GM12864 (cell line): ENCODE measurements at places on chromosomes 11 and 22.
A peak's percentile ranks its signal among the peaks of the same experiment; 100 is the strongest.

DNA sequence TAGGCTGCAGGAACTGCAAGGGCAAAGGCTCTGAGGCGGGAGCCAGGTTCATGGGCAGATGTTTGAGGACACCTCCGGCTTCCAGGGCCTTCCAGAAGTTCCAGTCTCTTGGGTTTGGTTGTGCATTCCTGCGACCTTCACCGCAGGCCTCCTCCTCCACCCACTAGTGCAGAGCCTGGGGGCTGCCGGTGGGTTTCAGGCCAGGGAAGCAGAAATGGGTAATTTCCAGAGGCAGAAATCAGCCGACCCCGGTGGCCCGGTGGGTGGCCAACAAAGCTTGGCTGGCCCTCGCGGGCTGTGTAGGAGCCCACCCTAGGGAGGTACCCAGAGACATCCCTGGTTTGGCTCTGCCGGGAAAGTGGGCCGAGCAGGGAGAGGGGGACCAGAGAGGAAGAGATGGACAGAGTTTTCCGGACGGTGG is 417 bp upstream of the PHETA2 start:
- no peak for DNase-seq

DNA sequence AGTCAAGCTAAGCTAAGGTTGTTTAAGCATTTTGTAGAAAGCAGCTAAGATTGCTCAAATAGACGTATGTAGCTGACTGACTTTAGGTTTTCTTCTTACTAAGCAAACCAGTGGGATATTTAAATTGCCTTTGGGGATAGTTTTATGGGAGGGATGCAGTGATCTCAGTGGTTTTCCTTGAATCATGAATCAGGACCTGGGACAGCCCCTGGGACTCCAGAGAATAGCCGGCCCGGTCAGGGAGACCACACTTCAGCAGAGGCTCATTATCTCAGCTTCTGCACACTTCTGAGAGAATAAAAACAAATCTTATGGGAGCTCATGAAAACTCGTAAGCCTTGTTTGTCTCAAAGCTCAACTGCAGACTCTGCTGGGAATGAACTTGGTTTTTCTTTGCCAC is at the start of gene OR9I1:
OR9I1 (minus strand) TSS at position 62 of the 400 bp plus-strand sequence. CDS start 6,086 bp downstream, outside the sequence.
- no peak for DNase-seq

DNA sequence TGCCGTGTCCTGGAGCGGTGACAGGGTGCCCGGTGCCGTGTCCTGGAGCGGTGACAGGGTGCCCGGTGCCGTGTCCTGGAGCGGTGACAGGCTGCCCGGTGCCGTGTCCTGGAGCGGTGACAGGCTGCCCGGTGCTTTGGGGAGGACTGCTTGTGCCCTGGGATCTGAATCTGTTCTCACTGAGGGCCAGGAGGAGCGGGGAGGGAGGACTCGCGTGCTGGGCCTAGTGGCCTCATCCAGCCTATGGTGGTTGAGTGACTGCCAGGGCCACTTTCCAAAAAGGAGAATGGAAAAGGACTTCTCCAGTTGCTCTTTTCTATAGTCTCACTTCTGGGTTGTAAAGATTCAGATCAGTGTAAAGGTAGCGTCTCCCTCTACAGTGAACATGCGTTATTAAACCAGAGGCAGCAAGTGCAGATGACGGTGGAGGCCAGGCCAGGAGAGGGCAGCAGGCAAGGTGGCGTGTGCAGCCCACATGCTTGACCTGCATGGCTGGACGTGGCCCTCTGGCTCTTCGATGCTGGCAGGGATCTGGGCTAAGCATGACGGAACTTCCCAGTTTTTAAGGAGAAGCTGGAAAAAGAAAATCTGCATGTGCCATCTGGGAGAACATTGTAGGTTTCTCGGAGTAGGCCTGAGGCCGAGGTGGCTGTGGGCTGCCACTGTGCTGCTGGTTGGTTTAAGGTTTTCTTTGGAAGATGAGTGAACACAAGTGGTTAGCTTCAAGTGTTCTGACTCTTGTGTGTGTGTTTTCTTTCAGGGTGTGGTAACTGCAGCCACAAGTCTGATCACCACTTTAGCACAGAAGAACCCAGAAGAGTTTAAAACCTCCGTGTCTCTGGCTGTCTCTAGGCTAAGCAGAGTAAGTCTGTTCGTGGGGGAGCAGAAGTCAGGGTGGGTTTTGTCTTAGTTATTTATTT is 55.0 kb downstream of the AP2A2 start:
- no peak for DNase-seq

DNA sequence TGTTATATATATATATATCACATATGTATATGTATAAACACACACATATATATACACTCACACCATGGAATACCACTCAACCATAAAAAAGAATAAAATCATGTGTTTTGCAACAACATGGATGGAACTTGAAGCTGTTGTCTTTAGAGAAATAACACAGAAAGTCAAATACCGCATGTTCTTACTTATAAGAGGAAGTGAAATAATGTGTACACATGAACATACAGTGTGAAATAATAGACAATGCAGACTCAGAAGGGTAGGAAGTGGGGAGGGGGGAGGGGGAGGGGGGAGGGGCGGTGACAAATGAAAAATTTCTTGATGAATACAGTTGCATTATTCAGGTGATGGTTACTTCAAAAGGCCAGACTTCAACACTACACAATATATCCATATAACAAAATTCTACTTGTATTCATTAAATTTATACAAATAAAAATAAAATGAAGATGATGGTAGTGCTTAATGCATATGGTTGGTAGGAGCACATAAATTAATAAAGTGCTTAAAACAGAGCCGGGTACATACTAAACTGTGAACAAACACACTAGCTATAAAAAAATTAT is 5.8 kb upstream of the OR5B2 start:
- DNase-seq, result no peak

DNA sequence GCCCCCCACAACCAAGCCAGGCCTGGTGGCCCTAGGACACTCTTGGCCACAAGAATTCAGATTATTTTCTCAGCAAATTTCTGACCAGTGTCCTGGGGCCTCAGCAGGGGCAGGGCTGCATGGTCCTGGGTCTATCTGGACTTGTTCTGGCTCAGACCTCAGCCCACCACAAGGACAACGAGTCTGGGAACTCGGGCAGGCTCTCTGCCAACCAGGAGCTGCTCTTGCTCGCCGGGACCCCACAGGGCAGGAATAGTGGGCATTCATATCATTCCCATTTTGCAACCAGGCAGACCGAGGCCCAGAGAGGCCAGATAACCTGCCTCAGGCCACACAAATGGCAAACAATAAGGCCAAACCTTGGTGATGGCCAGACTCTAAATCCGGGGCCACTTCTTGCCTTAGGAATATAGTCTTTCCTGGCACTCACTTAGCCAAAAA is 75.4 kb upstream of the WNT7B start:
- DNase-seq, result no peak

DNA sequence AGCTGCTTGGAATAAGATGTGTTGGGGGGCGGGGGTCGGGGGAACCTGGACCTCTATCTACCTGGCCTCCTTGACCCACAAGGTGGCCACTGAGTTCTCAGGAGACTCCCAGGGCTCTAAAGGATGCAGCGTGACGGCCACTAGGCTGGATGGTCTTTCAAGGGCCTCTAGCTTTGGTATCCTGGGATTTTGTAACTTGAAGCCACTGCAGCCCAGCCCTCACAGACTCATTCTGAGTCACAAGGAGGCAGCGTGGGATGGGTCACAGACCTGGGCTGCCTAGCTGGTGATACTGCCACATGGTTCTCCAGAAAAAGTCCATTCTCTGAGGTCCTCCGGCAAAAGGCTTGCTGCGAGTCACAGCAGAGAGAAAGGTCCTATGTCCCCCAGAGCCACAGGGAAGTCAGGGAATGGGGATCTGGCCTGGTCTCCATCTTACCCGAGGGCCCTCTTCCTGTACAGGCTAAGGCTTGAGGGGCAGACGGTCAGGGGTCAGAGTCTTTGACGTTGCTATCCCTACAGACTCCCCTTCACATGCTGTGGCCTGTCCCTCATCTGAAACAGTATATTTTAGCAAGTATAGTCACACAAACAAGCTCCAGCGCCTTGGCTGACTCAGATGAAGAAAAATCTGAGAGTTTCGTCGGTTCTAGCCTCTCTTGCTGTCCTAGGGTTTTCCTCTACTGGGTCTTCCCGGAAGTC is 52.4 kb downstream of the KCNC1 start:
- DNase-seq, result no peak

GRCh38 chr11:36779791-36780190 is 181.8 kb upstream of the RAG2 start:
- DNase-seq, result no peak

GRCh38 chr11:29629286-29629685 is 387.5 kb downstream of the KCNA4 start:
- DNase-seq, result no peak

GRCh38 chr22:38271927-38272372 is 860 bp downstream of the TMEM184B start:
- DNase-seq, result no peak

DNA sequence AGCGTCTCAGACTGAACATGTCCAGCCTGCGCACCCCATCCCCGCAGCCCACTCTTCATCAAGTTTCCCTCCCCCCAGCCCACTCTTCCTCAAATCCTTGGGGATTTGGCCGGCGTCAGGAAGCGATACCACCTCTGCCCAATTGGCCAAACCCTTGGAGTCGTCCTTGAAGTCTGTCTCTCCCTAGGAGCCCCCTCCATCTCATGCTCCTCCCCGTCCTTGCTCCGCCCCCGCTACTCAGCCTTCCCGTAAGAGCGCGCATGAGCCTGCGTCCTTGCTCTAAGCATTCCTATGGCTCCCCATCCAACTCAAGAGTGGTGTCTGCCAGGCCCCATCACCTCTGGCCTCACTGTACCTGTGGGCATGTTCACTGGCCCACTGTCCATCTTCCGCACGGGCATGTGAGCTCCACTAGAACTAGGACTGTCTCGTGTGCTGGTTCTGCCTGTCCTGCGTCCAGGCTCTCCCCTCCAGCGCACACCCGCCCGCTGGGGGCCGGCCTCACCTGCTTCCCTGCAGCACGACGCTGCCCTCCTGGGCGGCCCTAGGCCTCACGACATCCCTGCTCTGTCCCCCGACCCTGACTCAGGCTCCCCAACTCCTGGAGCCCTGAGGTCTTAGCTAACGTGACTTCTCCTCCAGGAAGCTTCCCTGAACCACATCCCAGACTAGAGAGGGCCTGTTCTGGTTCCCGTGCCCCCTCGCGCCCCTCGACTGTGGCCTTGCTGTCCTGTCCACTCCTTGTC is 30.5 kb upstream of the TTLL12 start:
- no peak for DNase-seq

DNA sequence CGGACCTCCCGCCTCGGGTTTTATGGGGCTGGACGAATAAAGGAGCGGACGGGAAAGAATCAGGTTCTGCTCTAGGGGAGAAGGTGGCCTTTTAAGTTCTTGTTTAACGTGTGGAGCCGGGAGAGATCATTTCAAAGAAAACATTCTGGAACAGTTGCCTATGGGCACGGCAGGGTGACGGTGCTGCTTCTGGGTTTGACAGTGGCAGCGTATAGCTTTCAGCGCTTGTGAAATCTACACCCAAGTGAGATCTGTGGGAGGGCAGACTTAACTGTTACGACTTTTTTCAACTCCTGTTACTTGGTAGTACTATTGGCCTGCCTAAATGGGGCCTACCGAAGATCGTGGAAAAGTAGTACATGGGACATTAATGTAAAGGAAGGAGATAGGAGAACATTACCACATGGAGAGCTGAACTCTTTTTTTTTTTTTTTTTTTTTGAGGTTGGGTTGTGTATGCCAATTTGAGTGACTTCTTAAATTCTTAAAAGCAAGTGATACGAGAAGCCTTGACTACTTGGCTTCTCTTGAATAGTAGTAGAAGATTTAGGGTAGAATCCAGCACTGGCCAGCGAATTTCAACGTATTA is 743 bp downstream of the USP47 start:
- peak; percentile 67 for DNase-seq

GRCh38 chr11:115361025-115361424 is 143.2 kb downstream of the CADM1 start:
- no peak for DNase-seq

DNA sequence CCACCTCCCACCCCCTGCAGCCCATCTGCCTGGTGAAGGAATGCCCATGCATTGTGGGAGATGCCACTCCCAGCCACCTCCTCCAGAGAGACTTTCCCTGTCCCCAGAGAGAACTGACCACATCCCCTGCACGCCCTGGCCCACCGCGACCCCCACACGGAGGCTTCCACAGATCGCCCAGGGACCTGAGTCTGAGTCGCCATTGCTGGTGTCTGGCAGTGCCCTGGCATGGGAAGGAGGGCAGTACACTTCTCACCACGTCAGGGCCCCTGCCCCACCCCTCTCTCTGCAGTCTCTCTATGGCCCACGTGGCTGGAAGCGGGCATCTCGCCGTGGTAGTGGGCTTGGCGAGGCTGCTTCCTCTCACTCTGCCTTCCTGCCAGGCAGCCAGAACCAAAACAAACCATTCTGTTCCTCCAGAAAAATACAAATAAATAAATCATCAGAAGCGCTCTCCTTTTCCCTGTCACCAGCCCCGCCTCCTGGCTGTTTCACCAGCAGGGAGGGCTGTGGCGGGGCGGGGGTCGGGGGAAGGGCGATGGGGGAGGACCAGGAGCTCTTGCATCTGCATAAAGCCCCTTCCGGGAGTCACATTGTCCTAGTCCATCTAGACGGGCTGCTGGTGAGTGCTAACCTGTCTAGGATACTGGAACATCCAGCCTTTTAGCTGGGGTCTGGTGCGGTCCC is 20.9 kb downstream of the SHISAL1 start:
- DNase-seq, result no peak

- DNase-seq, result no peak
These were observed 33.1 kb downstream of the GNAZ start for GRCh38 chr22:23103199-23103954.

- DNase-seq, result no peak
These were observed 198.3 kb upstream of the PGR start for GRCh38 chr11:101327908-101328307.

GRCh38 chr11:33040033-33040861 is 875 bp downstream of the TCP11L1 start:
- DNase-seq, result no peak

DNA sequence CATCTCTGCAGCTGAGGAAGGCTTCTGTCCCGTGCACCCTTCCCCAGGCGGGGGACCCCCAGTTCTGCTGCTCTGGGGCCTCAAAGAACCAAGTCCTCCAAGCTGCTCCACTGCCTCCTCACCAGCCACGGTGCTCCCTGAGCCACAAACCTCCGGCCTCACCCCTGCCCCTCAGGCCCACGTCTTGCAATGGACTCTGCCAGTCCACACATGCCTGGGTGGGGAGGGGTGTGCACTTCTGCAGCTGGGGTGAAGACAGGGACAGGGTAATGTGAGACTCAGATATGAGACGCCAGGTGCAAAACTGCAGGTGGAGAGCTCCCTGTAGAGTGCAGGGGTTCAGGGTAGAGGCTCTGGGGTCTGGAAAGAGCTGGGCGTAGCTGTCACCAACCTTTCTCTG is 3.2 kb upstream of the PTDSS2 start:
- DNase-seq, result no peak

DNA sequence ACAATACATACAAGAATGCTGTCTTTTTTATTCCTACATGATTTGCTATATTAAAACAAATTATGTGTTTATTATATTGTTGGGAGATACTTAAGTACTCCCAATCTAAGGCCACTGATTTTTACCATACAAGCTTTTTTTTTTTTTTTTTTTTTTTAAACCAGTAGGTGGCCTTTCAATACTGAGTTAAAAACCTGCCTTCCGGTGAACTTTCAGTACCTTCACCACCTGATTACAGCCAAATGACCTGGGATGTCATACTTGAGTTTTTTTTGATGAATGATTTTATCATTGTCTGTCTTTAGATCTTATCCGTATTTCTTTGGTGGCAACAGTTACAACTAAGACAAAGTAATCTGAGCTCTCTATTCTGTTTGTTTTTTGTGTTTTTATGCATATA is 94.0 kb upstream of the FOLH1 start:
- DNase-seq, result no peak

GRCh38 chr11:41346042-41346441 is 113.4 kb downstream of the LRRC4C start:
- DNase-seq, result no peak
